MG63 (cell line): ENCODE measurements at places on chromosomes 5 and 9.

DNA sequence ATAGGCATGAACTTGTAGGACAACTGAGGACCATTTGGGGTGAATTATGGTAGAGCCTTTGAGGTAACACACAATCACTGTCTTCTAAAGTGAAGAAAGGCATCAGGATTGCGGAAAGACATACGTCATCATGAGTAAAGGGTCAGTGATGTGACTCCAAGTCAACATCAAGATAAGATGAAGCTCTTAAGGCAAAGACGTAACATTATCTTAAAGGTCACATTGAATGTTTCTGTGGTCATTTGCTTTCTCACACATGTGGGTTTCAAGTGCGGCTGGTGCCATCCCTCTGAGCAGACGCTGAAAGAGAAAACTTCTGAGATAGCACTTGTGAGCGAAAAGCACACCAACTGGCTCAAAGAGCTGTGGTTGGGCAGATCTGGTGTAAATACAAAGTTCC lies 63.3 kb upstream of the GRAMD2B start:
- no peak for DNase-seq

DNA sequence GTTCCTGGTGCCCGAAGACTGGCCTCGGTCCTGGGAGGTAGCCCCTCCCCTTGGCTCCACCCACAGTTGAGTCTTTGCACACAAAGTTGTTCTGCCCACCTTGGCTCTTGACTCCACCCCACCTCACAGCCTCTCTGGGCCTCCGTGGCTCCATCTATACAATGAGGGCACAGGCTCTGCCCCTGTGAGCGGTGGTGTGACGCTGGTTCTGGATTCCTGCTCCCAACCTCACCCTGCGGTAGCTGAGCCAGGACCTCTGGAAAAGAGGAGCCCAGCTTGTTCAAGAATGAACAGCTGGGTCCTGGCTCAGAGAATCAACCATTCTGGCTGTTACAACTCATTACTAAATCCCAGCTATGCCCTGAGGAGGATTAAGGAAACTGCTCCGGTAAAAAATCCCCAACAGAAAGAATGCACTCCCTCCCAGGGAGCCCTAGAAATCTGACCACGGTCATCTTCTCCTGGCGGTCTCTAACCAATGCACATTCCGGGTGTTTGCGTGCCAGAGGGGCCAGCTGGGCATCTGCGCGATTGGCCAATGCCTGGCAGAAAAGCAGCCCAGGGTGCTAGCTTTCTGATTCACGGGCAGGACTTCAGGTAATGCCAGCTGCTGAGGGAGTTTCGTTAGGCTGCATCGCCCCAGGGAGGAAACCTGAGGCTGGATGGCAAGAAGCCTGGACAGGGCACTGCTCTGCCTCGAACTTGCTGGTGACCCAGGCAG lies 9.9 kb upstream of the GRHPR start:
- DNase-seq: peak; percentile 91

DNA sequence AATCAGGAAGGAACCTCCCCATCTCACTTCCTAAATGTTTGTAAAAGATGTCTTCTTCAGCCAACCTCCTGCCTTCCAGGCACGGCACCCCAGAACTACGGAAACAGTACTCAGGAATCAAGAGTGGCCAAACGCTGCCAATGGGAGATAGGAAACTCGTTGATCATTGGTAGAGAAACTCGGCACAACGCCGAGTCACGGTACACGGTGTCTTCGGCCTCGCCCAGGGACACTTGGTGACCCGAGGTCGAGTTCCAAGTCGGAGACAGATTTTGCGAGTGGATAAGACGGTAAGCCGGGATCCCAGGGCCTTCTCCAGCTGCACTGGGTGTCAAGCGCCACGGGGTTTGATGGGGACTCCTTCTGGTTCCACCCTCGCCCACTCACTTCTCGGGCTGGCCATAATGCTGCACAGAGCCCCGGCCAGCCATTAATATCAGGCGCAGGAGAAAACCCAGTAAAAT lies 343 bp downstream of the KIAA0825 start:
- DNase-seq: peak; percentile 62

DNA sequence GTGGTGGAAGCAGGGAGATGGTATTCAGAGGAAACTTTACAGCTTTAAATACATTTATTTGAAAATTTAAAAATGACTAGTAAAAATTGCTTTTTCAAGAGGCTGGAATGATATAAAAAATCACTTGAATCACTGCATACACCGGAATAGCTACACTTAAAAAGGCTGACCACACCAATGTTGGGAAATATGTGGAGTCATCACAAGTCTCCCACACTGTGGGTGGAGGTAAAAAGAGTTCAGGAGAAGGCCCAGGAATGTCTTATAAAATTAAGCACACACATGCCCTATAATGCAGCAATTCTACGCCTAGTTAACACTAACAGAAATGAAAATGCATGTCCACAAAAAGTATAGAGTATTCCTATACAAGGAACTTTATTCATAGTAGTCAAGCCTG lies 198.1 kb downstream of the ROR2 start:
- DNase-seq: no peak

- peak; percentile 73 for DNase-seq
Measured at GRCh38 chr5:111641533-111642233, 115.3 kb downstream of the NREP start.

- DNase-seq: no peak
Measured at GRCh38 chr5:141532726-141533125, 43.8 kb downstream of the PCDHGC5 start.

DNA sequence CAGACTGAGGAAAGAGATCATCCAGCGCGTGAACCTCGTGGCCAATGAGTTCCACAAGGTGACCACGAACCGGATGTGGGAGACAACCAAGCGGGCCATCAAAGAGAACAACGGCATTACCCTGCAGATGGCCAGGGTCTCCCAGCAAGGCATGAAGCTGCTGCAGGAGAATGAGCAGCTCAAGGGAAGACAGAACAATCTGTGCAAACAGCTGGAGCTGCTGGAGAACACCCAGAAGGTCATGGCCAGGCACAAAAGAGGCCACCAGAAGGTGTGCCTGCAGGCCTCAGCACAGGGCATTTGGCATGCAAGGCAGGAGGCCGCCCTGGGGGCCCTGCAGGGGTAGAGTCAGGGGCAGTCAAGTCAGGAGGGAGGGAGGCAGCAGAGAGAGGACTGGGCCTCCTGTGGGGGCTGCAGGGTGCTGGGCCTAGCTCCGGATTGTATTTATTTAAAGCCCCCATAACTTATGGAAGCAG lies 4.2 kb downstream of the PTRH1 start:
- DNase-seq: no peak

DNA sequence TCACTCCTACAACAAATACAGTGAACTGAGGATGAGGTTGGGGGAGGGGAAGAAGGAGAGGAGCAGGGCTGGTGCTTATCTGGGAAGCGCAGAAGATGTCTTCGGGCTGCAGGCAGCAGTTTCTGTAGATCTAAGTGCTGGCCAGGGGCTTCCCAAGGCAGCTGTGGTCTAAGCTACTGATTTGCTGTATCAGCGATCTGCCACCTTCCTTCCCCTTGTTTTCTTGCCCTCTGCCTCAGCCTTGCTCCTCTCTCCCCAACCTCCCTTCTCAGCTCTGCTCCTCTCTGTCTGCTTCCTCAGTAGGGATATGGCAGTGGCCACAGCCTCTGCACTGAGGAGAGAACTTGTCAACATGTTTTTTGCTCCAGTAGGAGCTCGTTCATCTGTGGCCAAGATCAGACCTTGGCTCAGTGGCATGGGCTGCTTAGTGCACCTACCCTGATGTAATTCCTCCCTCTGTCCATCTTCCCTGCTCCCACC lies 42.8 kb upstream of the IL6ST start:
- no peak for DNase-seq

GRCh38 chr9:75904364-75904763 lies 13.9 kb downstream of the PCSK5 start:
- DNase-seq: no peak

DNA sequence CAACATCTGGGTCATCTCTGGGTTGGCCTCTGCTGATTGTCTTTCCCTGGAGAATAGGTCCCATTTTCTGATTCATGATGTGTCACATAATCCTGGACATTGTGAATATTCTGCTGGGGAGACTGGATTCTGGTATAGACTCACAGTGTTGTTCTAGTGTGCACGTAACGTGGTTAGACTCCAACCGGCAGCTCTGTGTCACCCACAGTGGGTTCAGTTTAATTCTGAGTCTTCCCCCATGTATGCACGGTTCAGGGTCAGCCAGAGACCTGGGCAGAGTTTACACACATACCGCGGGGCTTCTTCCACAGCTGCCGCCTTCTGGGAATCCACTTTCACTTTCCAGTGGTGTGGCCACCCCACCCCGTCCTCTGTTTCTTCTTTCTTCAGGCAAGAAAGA lies 38.0 kb upstream of the LRRC14B start:
- DNase-seq: no peak
